Activated CD4-positive, alpha-beta T cell treated with anti-CD3 and anti-CD28 coated beads, Interleukin-2, amount 10 ng/mL, durations not matched to agents 7 days and 5 days (primary cell): ENCODE measurements at places on chromosomes 1 and 21. TPM values are rescaled to one million over a fixed set of nuclear protein-coding genes. Genes with fewer than 3 reads are reported as not detected.

DNA sequence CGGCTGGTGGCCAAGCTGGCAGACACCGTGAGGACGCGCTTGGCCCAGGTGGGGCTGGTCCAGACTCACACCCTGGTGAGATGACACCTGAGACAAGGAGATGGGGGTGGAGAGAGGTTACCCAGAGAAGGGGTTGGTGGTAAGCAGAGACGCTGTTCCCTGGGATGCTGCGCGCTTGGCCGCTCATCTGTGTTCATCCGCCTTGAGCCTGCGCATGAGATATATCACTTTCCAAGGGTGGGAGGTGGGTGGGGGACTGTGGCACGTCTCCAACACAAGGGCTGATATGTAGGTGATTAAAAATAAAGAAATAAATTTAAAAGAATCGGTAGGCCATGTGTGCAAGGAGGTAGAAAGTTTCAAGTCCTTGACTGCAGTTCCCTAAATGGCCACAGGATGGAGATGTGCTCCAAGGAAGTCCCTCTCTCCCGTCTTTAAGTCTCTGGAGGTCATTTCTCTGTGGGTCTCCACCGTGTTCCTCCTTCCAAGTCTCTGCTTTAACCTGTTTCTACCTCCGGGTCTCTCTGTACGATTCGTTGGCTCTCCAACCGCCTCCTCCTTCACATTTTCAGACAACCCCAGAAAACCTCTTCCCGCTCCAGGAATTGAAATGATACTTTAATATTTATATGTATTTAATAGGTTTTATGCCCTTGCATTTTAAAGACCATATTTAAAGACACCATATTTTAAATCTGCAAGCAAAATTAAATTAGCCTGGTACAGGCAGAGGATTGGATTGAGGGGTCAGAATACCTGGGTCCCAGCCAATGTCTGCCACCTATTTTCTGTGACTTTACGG, 4.5 kb downstream of the TTC24 start:
- DNase-seq, result peak; percentile 86
- peaks cover 27% of the 10 kb centered on the region for H3K4me1 ChIP-seq
- H3K27me3 ChIP-seq, result no peaks in the 10 kb centered on the region

- no peaks in the 10 kb centered on the region for H3K36me3 ChIP-seq
- H3K4me3 ChIP-seq, result no peak overlapping the region
- peaks cover 30% of the 10 kb centered on the region for H3K27me3 ChIP-seq
- peaks cover 32% of the 10 kb centered on the region for H3K4me1 ChIP-seq
- no peak for DNase-seq
Observed at GRCh38 chr1:100532645-100533044, 5.3 kb upstream of the GPR88 start.

The ALG14 gene
- total RNA-seq, result 2.3 TPM

The PSMA5 gene
- 174 TPM for total RNA-seq

DNA sequence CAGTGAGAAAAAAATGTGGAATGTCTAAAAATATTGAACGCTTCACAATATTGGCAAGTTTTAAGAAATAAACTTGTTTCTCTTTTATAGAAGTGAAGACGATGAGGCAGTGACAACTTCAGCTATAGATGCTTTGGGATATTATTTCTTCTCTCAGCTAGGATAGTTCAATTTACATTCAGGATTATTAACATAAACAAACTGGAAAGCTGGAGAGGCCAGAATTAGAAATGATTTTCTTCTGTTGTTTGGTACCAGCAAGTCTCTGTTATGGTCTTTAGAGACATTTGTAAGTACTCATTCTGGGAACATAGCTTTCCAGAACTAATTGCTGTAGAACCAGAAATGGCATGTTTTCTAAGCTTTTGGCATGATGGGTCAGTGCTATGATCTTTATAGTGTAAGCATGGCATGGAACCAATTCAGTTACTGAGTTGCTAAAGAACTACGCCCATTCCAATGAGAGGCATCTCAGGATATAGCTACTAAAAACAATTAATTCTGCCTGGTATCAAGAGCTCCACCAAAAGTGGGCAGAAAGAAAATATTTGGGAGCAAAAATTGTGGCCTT, 599.5 kb upstream of the B3GALT2 start:
- no peak overlapping the region for H3K27ac ChIP-seq
- no peaks in the 10 kb centered on the region for H3K4me1 ChIP-seq
- no peak for DNase-seq
- no peaks in the 10 kb centered on the region for H3K36me3 ChIP-seq
- no peak overlapping the region for H3K4me3 ChIP-seq
- H3K27me3 ChIP-seq, result no peaks in the 10 kb centered on the region

The S100A7 gene
- not detected for total RNA-seq

DNA sequence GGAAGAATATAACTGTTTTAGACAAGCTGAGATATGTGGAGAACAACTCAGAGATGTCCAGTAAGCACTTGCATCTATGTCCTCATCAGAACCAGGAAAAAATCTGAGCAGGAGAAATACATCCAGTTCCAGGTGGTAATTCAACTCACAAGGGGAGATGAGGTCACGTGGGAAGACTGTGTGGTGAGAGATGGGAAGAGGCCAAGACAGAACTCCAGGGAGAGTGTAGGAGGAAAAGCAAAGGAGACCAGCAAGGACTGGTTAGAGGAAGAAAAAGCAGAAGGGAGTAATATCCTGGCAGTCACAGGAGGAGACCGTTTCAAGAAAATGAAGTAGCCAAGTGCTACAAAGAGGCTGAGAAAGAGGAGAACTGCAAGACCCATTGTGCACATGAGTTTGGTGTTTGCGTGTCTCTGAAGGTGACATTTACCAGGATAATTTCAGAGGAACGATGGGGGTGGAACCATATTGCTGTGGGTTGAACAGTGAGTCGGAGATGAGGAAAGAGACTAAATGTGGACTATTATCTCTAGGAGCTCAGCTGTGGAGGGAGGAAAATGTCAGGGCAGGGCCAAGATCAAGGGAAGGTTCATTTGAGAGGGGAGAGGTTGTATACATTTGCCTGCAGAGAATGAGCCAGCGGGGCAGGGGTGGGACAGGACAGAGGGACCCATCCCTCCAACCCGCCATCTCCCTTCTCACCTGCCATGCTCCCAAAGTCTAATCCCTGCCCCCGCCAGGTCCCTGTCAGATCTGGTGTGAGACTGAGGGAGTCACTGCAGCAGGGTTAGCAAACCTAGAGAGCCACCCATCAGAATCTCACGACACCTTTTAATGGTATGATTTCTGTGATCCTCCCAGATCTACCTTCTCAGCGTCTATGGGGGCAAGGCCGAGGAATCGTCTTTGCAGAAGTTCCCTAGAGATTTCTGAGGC, 24.9 kb downstream of the SUSD4 start:
- H3K36me3 ChIP-seq, result no peaks in the 10 kb centered on the region
- no peak overlapping the region for H3K27ac ChIP-seq
- H3K27me3 ChIP-seq, result no peaks in the 10 kb centered on the region
- H3K4me3 ChIP-seq, result no peak overlapping the region
- DNase-seq, result no peak
- no peaks in the 10 kb centered on the region for H3K4me1 ChIP-seq

DNA sequence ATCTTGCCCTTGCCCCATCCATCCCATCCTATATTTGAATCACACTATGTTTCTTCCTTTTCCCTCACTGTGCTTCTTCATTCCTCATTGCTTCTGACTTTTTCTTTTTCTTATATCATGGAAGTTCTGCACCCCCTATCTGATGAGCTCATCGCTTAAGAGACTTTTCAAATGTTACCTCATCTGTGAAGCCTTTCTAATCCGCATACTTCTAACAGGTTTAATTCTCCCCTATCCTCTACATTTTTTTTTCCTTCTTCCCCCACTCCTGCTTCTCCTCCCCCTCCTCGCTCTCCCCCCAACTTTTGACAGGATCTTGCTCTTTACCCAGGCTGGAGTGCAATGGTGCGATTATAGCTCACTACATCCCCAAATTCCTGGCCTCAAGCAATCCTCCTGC, 39.5 kb downstream of the OSBPL9 start:
- no peak overlapping the region for H3K4me3 ChIP-seq
- no peak for DNase-seq
- no peaks in the 10 kb centered on the region for H3K27me3 ChIP-seq
- H3K4me1 ChIP-seq, result no peaks in the 10 kb centered on the region
- H3K36me3 ChIP-seq, result peaks cover 1% of the 10 kb centered on the region

GRCh38 chr1:116921301-116921885, 11.7 kb downstream of the PTGFRN start:
- no peaks in the 10 kb centered on the region for H3K36me3 ChIP-seq
- no peak overlapping the region for H3K4me3 ChIP-seq
- H3K27me3 ChIP-seq, result no peaks in the 10 kb centered on the region
- no peak for DNase-seq

The SELENBP1 gene
- not detected for total RNA-seq

The KPRP gene
- not detected for total RNA-seq

The OR6K3 gene
- total RNA-seq, result not detected

The OR2AK2 gene
- total RNA-seq, result not detected
